ENCODE measurements at places on chromosomes 11 and 22. TPM values are rescaled to one million over a fixed set of nuclear protein-coding genes. Genes with fewer than 3 reads are reported as not detected.

The GLYAT gene
- total RNA-seq, result not detected

The SYT7 gene
- total RNA-seq, result 0.71 TPM

The GAS2 gene
- 0.41 TPM for total RNA-seq

The TUB gene
- total RNA-seq, result 5.2 TPM

The LDHAL6A gene
- total RNA-seq, result not detected

The IGSF9B gene
- 0.54 TPM for total RNA-seq

The PRRG4 gene
- 0.53 TPM for total RNA-seq

The CEP126 gene
- total RNA-seq, result 4.6 TPM

The TP53I11 gene
- 31.9 TPM for total RNA-seq

The BIK gene
- total RNA-seq, result 0.89 TPM

The PKP3 gene
- total RNA-seq, result 39.8 TPM

The DEUP1 gene
- not detected for total RNA-seq

The RFPL3 gene
- not detected for total RNA-seq

The MRGPRF gene
- total RNA-seq, result 0.18 TPM

The TESMIN gene
- 7.0 TPM for total RNA-seq

The TYMP gene
- total RNA-seq, result 19.4 TPM

The OR52E8 gene
- not detected for total RNA-seq

The HIC2 gene
- total RNA-seq, result 2.5 TPM

The OR52H1 gene
- not detected for total RNA-seq
